NCI-H1105 (cell line): ENCODE measurements at places on chromosomes 2 and 18.

GRCh38 chr2:46866770-46867246, 48.8 kb downstream of the MCFD2 start:
- DNase-seq, result no peak

DNA sequence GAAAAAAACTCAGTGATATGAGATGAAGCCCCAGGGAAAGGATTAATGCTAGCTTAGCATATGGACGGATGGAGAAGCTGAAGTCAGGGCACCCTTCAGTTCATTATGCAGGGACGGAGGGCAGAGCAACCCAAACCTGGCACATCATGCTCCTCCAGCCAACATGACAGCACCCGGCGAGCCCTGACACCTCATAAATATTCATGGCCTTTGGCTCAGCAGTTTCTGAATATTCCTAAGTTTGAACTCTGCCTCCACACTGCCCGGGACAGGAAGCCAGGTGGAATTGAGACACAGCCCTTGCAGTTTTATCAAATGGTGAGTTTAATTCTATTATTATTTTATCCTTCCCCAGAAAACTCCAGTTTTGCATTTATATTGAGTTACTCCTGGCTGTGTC, 87.3 kb upstream of the SH3BP4 start:
- no peak for DNase-seq

- no peak for DNase-seq
Observed at GRCh38 chr2:20525041-20526035, 78.5 kb downstream of the RHOB start.

DNA sequence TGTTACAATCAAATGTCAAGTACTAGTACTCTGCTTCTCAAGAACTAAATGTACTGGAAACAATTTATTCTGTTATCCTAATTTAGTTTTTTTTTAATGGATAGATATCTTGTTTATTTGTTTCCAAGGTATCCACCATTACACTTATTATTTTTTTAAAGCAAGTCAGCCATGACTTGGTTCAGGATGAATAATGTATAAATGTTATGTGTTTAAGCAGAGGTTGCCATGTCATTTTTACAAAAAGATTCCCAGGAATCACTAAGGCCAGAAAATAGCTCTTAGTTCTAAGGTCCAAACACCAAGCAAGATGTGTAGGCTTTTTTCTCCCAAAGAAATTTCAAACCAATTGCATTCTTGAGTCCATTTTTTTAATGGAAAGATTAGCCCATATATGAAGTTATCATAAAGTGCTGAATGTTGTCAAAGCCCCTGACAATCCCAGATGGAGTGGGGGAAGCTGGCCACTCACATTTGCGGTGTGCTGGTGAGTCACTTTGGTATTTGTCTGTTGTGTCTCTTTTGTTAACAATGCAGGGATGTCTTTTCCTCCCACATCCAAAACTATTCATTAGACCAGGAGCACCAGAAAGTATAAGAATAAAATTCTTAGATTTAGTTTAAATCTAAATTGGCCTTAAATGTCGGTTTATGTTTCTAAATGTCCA, 158.9 kb downstream of the COL6A3 start:
- DNase-seq, result no peak

DNA sequence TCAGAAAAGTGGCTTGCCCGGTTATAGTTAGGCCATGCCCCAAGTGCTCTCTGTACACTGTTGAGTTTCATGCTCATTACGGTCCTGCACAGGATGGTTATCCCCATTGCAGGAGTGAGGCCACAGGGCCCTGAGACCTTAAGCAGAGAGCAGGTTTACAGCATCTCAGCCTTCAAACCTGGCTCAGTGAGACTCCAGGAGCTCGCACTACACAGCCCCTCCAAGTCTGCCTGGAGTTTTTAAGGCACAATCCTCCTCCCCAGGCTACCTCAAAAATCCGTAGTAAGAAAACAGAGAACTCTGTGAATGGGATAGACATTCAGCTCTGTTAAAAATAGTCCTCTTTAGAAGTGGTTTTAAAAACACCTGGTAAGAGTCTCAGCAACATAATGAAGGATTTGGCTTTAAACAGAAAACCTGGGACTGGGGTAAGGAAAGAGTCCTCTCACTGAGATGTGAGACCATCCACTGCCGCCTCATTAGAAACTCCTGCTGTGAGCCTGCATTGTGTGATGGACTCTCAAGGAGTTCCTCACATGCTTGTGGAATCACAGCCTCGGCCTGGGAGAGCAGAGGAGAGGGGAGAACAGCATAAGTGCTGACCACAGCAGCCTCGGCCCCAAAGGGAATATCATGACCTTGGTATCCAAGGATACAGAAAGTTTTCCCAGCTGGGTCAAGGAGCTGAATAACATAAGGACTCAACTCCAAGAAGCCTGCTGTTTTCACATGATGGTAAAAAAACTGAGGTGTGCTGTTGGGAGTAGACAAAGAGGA, 214.8 kb downstream of the ATAD2B start:
- no peak for DNase-seq

- peak; percentile 53 for DNase-seq
Observed at GRCh38 chr18:26091047-26091630, 726 bp upstream of the SS18 start.

GRCh38 chr2:88329815-88330603, 122.5 kb downstream of the FOXI3 start:
- no peak for DNase-seq

DNA sequence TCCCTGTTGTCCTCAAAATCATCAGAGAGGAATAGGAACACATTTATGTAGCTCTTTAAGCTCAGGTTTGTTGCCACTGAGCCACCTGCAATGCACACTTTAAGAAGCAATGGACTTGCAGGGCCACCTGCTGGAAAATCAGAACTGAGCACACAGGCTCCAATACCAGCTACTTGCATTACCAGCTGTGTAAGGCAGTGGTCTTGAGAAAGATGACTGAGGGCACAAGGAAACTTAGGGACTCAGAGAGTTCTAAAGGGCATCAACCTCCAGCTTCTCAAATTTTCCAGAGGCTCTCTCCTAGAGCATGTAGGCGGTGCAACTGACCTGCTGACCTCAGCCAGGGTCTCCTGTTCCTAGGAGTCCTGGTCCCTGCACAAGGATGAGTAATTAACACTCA, 2.5 kb upstream of the CNDP2 start:
- DNase-seq, result peak; percentile 22

GRCh38 chr2:219569635-219570034, 1.7 kb downstream of the OBSL1 start:
- no peak for DNase-seq

GRCh38 chr2:46335391-46336282, 38.4 kb downstream of the EPAS1 start:
- DNase-seq, result no peak

- DNase-seq, result no peak
Observed at GRCh38 chr2:31168291-31168690, 30.1 kb upstream of the GALNT14 start.

DNA sequence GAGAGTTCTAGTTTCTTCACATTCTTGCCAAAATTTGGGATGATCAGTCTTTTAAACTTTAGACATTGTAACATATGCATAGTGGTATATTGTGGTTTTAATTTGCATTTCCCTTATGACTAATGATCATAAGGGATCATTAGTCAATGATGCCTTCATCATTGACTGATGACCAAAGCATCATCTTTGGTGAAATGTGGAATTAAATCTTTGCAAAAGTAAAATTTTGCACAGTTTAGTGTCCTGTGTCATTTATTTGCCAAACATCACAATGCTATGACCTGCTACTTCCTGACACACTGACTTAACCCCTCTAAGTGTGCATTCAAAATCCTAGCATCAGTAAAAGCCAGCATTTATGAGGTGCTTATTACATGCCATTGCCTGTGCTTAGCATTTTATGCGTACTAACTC, 58.9 kb upstream of the SLC1A4 start:
- no peak for DNase-seq

DNA sequence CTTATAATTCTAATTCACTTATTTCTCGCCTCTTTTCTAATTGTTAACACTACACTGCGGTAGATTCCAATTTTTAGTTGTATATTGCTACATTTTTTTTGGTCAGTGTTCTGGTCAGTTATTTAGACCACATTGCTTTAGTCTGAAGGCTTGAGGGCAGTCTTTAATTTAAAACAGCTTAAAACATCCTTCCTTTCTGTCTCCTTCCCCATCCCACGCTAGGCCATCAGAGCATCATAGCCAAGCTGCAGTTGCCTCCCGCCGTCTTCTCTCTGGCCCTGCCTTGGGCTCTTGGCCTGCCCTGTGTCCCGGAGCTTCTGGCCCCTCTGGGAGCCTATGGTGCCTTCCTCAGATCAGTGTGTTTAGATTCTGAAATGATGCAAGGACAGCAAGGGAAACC, 52.6 kb upstream of the GLI2 start:
- DNase-seq, result no peak

DNA sequence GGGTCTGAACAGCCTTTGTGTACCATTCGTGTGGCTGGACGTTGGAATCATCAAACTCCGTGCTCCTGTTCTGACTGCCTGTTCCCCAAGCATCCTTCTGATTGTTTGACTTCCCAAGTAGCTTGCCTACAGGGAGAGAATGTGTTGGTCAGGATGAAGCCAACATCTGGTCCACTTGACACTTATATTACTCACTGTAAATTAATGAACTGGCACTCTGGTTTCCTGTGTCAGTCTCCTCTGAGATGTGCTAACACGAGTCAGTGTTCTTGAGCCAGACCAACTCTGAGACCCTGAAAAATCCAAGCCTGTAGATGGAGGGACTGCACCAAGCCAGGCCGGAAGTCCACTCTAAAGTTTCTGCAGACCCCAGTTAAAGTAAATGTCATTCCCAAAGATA, 440.9 kb downstream of the ZNF516 start:
- DNase-seq, result no peak

GRCh38 chr2:173947131-173947530, 18.0 kb downstream of the SP3 start:
- DNase-seq, result no peak

DNA sequence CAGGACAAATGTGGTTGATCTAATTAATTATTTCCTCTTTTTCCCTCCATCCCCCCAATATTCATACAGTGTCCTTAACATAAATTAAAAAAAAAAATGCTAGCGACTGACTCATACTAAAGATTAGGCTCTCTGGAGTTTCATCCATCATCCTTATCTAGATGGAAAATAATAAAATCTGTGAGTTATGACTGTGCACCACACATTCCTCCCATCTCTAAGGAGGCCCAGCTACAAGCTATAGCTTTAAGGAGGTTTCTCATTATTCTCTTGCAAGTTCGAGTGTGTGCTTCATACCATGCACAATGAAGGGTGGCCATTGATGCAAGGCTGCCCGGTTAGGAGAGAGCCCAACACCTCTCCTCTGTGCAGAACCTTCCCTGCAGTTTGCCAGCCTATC, 77.3 kb downstream of the XDH start:
- DNase-seq, result no peak

- no peak for DNase-seq
Observed at GRCh38 chr2:104769096-104769495, 84.8 kb upstream of the POU3F3 start.

- DNase-seq, result peak; percentile 35
Observed at GRCh38 chr2:187581125-187581896, 27.1 kb upstream of the TFPI start.

GRCh38 chr2:26847307-26847654, 651 bp upstream of the DPYSL5 start:
- no peak for DNase-seq

- no peak for DNase-seq
Observed at GRCh38 chr18:12751503-12751884, 48.7 kb downstream of the PSMG2 start.

DNA sequence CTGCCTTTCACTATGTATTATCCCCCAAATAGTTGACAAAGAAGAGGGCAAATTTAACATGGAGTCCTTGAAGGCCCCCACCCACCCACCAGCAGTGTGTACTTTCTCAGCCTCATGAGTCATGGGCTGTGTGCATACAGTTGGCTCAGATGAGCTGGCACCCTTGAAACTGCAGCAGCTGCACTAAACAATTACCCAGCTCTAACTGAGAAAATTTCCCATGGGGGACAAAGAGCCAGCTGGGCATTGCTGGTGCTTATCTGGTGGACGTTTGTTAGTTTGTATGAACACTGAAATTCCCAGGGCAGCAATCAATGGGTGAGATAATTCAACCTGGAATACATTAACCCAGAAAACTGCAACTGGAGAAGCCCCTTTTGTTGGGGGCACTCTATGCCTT, 131.7 kb downstream of the GCA start:
- peak; percentile 89 for DNase-seq

- no peak for DNase-seq
Observed at GRCh38 chr2:163132850-163133249, 294.3 kb upstream of the KCNH7 start.

DNA sequence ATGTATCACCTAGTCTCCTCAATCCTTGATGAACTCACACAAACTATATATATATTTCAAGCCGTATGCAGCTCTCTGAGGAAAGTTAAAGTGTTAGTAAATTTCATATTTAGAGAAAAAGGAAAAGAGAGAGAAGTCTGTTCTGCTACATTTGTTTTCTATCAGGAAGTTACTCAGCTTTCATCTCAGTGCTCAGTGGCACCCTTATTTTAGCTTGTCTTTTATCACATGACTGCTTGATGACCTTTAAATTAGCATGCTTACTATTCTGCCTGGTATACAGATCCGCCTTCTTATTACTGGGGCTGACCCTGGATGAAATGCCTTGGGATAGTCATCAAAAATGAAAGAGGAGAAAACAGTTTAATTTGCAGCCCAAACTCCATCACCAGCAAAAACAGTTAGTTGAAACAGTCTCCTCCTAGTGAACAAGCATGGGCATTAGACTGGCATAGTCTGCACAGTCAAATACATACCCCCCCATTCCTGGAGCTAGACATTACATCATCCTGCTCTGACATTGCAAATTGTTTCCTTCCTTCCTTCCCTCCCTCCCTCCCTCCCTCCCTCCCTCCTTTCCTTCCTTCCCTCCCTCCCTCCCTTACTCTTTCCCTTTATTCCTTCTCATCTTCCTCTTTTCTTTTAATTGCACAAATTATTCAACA, 215.7 kb downstream of the TMEM182 start:
- no peak for DNase-seq

- DNase-seq, result no peak
Observed at GRCh38 chr18:31721601-31722000, 37.2 kb upstream of the B4GALT6 start.

DNA sequence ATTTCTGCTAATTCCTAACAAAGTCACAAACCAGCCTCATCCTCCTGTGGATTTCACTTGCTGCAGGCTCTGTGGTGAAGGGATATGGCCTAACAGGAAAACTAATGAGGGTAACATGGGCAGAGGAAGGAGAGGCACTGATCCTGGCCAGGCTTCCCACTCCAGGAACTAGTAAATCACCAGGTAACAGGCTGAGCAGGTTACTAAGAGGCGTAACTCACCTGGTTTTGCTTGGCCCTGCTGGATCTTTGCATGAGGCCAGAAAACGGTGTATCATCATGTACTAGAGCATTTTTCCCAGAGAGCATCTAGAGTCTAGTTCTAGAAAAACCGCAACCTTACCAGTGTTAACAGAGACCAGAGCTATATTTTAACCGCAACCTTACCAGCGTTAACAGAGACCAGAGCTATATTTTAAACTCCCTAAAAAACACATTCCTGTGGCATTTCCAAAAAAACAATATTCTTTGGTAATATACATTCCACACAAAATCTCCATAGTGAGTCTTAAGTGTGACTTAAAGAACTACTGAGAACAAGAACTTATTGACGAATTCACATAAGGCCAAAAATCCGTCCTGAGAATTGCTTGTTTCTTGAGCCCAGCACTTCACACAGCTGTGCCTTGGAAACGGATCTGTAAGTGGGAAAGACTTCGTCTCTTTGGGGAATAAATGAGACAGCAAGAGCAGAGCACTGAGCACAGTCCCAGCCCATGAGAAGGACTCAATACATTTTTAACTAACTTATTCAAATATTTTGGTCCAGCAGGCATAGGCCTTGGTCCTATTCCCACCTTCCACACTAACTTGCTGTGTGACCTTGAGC, 43.4 kb downstream of the DPP4 start:
- no peak for DNase-seq
